ENCODE measurements at places on chromosomes 2 and 18.

DNA sequence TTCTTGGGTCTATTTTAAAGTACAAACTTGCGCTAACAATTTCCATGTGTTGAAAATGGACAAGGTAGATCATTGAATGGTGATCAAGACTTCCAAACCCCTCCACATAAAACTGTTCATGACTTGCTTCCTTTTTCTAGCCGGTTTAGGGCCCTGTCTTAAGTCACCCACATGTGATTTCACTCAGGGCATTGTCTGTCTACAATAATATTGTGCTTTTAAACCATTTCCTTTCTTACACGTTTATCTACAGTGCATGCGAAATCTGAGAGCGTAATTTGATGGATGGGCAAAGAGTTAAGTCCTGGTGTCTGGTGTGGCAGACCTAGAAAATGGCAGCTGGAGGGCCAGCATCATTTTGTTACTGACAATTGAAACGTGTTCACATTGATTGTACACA, 2.0 kb upstream of the ZNF516 start:
- DNase-seq: no peak

DNA sequence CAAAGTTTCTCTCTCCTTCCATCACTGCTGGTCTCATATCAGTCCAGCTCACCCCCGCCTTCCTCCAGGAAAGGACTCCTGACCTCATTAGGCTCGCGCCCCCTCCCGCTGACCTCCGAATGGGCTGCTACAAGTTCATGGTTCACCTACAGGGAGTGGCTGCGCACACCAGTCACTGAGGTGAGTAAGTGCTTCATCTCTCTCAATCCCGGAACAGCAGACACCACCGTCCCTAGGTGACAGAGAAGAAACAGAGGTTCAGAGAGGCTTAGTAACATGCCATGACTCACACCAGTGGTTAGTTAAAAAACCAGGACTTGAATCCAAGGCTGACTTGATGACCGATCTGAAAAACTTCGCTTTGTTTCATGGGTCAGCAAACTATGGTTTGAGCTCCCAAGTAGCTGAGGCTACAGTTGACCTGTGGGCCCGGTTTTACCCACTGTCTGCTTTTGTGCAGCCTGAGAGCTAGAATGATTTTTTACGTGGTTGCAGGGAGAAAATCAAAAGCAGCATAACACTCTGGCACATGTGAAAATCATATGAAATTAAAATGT, 42.0 kb downstream of the ZFP36L2 start:
- no peak for DNase-seq

DNA sequence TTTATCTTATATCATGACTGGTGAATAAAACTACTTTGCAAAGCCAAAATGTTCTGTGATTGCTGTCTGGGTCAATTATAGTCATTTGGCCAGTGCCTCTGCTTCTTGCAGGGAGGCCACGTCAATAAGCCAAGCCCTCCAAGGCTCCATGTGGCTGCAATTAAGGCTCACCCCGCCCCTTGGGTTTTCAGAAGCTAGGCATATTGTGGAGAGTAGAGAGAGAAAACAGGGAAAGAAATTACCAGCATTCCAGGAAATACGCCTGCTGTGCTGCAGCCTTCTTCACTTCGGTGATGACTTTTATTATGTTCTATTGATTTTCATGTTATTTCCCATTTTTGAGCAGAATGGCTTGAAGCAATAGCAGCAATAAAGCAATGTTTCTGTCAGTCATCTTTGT, 319.7 kb downstream of the SOX11 start:
- no peak for DNase-seq

DNA sequence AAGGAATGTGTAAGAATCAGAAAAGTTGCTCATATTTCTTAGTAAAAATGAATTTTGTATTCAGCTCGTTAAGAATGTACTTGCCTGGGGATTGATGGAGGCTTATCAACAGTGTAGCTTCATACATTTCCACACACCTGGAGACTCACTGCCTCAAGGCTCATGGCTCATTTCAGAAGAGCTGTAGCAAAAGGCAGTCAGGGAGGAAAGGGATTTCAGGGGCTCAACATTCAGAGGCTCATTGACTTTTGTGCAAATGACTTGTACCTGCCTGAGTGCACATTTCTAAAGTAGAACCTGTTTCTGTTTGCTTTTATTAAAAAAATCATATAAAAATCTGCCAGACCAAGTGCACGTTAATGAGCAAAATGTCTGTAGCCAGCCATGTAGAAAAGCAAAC, 304.4 kb downstream of the KCNS3 start:
- DNase-seq: no peak

- DNase-seq: no peak
These were observed 5.3 kb upstream of the PXDN start for GRCh38 chr2:1749489-1750119.

GRCh38 chr2:232322560-232323327, 55.8 kb upstream of the ALPP start:
- DNase-seq: no peak

GRCh38 chr2:1887915-1888314, 143.6 kb upstream of the PXDN start:
- no peak for DNase-seq

DNA sequence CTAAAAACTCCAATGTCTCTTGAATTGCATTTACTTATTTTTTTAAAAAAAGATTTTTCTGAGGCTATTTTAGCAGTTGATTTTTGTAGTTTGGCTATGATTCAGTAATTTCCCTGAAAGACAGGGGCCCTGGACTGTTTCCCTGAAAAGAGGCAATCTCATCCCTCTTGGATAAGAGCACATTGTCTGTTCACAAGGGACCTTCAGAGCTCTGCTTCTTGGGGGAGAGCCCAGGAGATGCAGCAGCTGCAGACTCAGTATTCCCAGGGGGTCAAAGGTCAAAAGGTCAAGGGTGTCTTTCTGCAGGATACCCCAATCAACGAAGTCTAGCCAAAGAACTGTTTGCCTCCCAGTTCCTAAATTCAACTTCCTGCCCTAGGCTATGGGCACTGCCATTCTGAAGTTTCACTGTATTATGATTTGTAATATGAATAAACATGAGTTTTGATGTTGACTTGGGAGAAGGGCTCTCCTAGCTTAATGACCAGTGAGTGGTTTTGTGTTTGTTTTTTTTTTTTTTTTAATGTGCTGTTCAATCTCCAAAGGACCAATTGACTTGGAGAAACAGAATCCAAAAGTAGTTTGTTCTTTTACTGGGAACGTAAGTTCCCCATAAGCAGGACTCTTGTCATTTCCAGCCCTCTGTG, 157.0 kb upstream of the SERPINE2 start:
- no peak for DNase-seq

DNA sequence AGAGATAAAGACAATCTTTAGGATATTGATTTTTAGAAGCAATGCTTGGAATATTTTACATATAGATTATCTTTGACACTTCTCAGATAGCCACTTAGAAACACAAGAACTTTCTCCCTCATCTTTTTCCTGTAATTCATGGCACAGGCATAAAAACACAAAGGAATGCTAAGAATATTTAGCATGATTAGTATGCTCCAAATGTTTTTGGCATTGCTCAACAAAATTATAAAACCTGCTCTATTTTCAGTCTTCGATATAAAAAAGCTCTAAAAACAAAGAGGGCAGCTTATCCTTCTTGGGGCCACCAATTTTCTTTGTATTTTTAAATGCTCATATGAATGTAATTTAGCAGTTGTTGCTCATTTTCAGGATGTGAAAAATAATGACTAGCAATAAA, 90.8 kb downstream of the RAD51AP2 start:
- no peak for DNase-seq

DNA sequence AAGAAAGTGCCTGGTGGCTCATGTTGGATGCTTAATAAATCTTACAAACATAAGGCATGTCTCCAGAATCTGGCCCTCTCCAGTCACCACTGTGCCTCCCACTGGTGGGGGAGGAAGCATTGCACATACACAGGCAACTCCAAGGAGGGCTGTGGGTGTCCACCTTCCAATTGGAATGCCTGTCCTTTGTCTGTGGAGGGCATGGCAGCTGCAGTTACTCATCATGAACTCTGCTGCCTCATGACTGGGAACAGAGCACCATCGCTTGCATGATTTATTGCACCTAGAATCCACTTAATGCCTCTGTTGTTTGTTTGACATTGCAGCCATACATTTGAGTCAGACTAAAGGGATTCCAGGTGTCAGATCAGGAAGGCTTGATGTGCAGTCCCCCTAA, 278.9 kb downstream of the PRKCE start:
- peak; percentile 71 for DNase-seq

DNA sequence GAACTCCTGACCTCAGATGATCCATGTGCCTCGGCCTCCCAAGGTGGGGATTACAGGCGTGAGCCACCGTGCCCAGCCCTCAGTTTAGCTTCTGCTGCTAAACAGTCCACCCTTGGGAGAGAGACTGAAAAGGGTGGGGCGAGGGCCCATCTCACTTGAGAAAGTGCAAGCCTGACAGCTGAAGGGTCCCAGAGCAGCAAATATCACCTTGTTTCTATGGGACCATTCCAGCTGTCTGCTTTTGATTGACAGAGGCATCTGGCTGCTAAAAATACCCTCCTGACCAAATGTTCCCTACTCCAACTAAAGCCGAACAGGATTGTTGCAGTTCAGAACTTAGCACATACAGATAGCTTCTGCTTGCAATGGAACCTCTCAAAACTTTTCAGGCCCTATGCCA, 436 bp upstream of the SMYD1 start:
- peak; percentile 59 for DNase-seq

DNA sequence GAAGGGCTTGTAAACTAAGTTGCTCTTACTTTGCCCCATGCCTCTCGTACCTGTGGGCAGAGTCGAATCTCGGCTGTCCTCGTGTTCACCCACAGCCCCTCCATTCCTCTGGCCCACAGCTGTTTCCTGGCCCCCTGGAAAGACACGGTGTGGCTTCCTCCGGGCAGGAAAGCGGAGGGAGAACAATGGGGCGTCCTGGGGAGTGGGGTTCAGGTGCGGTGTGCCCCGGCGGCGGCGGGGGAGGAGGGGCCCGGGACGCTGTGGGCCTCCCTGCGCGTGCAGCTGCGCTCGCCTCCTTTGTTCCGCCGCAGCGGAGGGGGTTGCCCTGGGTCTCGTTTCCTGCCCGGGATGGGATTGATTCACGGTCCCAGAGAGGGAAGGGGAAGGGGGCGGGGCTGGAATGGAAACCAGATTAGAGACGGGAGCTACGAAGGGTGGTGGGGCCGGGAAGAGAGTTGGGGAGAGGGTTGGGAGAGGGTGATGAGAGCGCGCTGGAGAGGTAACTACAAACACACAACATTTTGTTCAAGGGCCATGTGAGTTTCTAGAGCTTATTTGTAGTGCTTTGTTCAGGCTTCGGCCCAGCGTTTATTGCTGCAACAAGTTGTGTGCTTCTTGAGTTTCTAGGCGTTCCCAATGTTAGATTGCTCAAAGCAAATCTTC, 796 bp downstream of the MYO1B start:
- DNase-seq: no peak

DNA sequence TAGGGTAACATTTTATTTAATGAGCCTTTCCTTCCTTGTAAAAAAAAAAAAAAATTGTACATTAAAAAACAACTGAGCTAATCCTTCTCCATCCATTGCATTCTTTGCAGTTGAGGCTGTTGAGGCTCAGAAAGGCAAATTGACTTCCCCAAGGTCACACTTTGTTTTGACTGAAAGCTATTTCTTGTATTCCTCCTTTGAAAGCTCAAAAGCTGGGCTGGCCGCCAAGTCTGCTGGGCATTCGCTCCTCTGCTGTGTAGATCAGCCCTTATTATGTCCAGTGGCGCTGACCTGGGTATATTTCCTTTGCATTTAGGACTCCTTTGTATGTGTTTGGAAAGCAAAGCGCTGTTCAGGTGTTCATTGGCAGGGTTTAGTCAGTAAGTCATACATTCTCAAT, 44.0 kb downstream of the SGPP2 start:
- DNase-seq: no peak

DNA sequence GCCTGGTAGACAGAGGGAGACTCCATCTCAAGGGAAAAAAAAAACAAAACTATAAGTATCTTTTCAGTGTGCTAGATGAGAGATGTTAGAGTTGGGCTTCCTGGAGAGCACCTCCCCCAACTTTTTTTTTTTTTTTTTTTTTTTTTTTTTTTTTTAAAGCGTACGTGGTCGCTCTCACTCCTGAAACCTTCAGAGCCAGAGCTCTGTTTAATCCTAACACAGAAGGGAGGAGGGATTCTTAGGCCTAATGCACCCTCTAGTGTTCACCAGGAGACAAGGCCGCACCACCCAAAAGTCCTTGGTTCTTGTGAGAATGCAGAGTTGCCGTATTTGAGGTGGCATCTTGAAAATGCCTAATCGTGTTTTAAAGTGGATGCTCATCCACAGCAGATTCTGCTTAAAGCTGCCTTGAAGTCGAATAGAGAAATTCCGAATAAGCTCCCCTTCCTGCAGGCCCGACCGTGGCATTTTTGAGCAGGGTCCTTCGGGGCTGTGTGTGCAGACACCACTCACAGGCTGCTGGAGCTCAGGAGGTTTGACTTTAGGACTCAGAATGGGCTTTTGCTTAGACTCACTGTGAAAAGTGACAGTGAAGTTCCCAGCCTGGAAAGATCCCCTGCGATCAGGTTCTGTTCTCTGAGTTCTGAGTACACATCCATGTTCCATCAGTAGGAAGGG, 252.6 kb downstream of the AGAP1 start:
- peak; percentile 72 for DNase-seq

GRCh38 chr2:141001750-141002149, 1129.1 kb downstream of the LRP1B start:
- DNase-seq: no peak

GRCh38 chr18:80044072-80044471, 9.8 kb downstream of the RBFA start:
- DNase-seq: no peak

GRCh38 chr18:49814147-49814499, 790 bp upstream of the ACAA2 start:
- peak; percentile 48 for DNase-seq

DNA sequence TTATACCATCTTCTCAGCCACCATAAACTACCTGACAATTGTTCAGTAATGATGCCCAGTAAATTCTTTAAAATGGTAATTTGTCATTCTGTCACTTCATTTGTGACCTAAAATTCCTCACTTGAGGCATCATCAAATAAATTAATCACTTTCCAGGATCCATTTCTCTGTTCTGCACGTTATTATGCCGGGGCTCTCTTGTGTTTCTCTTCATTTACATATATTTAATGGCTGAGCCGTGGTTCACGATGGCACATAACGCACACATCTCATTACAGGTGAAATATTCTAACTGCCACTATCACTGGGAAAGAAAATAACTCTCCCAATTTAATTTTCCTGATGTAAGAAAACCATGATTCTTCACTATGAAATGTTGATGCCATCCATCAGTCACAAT, 529.6 kb downstream of the NR4A2 start:
- DNase-seq: no peak

GRCh38 chr2:150136893-150137292, 350.6 kb downstream of the RND3 start:
- DNase-seq: no peak

DNA sequence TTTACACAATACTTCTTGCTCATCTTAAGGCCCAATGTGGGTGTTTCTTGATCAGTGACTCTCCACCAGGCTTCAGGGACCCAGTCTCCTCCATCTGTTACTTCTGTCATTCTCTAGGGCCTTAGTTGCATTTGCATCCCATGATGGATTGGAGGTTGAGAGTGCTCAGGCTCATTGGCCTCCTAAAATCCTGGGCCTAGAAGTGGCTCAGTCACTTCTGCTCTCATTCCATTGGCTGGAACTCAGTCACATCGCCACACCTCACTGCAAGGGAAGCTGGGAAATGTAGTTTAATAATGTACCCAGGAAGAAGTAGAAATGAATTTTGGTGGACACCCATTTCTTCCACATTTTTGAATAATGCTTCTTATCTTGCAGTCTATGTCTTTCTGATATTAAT, 223.5 kb downstream of the HRH4 start:
- DNase-seq: no peak
